ENCODE measurements at places on chromosomes 5 and 9.

DNA sequence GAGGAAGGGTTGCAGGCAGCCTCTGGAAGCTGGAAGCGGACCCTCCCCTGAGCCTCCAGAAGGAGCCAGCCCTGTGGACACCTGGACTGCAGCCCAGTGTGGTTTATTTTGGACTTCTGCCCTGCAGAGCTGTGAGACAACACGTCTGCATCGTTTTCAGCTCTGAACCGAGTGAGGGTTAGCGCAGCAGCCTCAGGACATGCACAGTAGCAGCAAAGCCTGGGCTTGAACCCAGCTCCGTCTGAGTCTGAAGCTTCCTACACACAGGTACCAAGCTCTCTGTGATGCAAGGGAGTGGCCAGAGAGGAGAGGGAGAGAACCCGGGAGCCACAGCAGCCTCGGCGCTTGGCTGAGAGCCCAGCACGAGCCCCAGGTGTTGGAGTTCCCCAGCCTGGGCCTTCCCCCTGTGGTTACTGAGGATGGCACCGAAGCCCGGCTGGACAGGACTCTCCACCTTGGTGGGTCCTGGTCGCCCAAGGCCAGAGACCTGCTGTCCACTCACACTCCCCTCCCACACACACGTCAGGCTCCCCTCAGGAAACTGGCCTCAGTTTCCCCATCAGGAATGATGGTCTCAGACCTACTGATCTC, 128.2 kb downstream of the OLFM1 start:
- no peak for DNase-seq

DNA sequence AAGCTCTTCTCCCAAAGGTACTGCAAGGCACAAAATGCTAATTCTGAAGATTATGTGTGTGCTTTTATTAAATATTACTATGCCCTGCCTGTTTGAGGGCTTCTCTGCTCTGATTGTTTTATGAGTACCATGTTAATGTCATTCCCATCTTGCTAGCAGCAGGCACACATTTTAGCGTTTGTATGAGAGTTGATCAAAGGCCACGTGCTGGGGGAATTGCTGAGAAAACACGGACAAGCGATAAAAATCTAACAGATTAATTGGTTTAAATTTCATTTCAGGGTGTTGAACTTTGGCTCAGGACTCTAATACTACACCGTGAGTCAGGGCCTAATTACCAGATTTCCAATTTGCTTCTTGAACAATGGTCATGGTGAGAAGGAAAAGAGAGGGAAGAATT, 298.4 kb downstream of the EBF1 start:
- DNase-seq: no peak

- no peak for DNase-seq
These were observed 296.1 kb downstream of the NDUFS4 start for GRCh38 chr5:53856506-53856905.

- no peak for DNase-seq
These were observed 11.2 kb upstream of the CFAP95 start for GRCh38 chr9:69809304-69809863.

- DNase-seq: no peak
These were observed 50.9 kb upstream of the MACIR start for GRCh38 chr5:103207653-103208052.

GRCh38 chr5:177980743-177981151, 15.3 kb downstream of the PROP1 start:
- no peak for DNase-seq

GRCh38 chr5:91111473-91112238, 271.5 kb downstream of the ARRDC3 start:
- no peak for DNase-seq

DNA sequence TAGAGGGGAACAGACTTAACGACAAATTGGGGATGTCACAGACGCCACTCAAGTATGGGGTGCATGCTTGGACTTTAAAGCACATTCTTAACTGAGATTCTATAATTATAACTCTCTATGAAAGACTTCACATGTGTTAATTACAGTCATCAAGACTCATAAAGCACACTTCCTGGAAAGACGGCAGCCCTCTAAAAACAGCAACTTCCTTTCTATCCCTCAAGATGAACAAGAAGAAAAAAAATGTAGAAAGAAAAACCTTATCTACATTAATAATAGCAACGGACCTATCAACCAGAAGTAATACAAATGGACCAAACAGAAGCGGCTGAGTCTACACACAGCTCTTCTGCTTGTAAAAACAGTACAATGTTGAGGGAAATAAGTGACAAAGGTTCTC, 21.2 kb downstream of the GNAQ start:
- DNase-seq: no peak

GRCh38 chr9:116087246-116087645, 66.3 kb upstream of the PAPPA start:
- no peak for DNase-seq

DNA sequence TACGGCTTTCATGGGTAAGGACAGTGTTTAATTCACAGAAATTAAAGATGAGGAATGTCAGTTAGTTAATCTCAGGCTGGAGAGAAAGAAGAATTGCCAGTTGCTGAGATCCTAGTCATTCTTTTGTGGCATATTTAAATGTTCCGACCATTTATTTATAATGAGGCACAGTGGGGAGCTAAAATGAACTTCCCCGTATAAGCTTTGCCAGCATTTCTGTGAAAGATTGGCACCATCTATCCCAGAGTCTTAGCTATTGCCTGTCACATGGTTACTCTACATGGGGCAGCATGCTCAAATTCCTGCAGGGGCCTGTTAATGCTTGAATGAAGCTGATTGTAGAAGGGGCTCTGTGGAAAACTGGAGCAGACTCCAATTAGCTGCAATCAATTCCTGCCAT, 314.1 kb downstream of the PRELID2 start:
- DNase-seq: no peak

DNA sequence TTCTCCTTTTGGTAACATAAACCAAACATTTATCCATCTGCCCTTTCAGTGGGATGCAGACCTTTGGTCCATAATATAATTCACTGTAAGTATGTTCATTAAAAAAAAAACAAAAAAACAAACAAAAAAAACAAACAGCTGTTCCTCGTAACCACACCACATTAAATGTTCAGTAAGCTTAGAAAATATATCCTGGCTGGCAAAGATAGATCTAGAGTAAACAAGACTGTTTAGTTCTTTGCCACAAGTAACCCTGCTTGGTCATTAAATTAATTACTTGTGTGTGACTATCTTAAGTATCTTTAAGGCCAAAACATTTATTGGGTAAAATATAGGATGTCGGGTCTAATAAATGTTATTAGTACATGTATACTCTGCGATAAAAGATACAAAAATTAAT, 1717.1 kb downstream of the EFNA5 start:
- no peak for DNase-seq

DNA sequence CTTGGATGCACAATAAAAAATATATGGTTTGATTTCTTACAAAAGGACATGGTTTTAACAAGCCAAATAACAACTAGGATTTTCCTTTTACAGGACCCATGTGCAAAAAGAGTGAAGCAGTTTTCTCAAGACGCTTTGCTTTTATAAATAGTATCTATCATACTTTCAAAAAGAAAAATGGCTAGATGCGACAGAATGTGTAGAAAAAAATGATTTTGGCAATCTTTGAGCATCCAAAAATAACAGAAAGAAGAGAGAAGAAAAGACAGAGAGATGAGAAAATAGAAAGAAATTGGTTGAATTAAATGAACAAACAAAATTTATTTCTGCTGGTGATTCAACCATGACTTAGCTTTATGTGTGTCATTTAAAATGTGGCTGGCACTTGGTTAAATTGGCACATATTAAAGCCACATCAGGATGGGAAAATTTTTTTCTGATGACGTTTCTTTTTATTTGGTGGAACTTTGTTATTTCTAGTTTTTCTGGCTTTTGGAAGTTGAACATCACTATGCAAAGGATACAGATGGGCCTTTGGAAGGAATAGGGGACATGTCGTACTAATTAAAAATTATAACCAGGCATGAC, 35.6 kb upstream of the NREP start:
- no peak for DNase-seq

DNA sequence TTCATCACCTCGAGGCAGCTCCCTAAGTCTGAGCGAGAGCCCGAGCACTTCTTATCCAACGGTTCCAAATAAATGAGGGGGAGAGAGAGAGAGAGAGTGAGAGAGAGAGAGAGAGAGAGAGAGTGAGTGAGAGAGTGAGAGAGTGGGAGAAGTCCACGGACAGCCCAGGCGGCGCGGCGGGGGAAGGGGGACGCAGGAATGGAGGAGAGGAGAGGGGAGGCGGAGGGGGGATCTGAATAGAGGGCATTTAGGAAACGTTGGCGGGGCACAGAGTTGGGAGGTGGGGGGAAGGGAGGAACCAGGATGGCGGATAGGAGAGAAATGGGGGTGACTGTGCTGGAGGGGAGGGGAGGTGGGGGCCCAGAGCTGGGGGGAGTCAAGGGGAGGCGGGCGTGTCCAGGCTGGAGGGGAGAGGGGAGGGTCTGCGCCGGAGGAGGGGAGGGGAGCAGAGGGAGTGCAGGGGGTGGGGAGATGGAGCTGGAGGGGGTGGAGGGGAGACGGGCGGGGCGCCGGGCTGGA, 398 bp upstream of the BASP1 start:
- DNase-seq: no peak

DNA sequence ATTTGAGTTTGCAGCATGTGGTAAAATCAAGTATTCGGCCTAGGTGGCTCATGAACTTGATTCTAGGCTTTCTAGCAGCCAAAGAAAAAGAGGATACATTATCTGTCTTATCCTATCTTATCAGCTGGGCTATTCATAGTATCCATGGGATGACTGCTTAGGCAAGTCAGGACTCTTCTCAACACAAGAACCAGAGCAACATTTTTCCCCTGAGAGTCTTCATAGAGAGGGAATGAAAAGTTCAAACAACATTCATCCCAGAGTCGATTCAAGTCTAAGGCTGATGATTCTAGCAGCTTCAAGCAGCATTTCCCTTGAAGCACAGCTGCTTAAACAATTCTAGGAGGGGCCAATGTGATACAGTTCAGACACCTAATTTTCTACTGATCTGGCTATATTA, 3.0 kb downstream of the S100Z start:
- DNase-seq: no peak

DNA sequence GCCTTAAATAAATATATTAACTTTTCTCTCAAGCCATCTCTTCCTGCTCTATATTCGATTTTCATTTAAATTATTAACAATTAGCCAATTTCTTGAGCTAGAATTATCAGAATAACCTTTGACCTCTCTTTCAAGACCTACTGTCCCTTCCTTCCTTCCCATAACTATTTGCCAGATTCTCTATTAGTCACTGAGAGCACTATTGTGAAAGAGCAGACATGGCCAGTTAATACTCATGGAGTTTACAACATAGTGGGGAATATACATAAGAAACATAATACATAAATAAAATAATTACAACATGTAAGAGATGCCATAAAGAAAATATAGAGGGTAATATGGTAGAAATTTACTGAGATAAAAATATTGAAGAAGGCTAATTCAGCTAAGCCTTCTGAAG, 72.1 kb upstream of the CHD1 start:
- DNase-seq: no peak

DNA sequence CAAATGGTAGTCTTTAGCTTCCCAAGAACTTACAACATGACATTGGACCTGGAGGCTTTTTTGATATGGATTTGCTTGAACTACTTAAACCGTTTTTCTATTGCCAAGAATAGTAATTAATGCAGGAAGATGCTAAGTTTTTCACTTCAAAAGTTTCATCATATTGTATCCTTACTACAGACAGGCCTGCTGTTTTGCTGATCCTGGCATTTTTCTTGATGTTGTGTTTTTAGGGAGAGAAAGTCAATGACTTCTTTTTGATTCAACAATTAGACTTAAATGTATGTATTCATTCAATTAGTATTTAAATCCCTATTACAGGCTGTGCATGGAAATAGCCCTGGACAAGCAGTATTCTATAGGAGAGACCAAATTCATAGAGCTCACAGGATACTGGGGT, 172.7 kb downstream of the TRPM3 start:
- no peak for DNase-seq

GRCh38 chr9:75183306-75183705, 95.0 kb downstream of the OSTF1 start:
- no peak for DNase-seq

- DNase-seq: no peak
These were observed 178.2 kb upstream of the GDNF start for GRCh38 chr5:38018016-38018415.

- no peak for DNase-seq
These were observed 76.4 kb downstream of the PLK2 start for GRCh38 chr5:58383448-58383847.

DNA sequence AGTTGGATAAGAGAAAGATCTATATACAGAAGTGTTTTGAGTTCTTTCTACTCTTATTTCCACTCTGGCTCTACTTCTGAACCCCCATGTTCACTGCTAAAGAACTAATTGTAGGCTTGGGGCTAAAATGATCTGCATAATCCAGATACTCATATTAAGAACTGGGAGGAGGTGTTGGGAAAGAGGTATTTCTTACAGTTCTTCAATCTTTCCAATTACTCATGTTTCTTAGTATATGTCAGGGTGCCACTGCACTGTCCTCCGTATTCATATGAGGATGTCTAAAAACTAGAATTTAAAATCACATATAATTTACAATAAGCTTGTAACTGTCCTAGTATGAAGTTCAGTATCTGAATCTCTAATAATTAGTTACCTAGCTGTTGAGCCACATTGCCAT, 12.7 kb downstream of the NIPBL start:
- no peak for DNase-seq

DNA sequence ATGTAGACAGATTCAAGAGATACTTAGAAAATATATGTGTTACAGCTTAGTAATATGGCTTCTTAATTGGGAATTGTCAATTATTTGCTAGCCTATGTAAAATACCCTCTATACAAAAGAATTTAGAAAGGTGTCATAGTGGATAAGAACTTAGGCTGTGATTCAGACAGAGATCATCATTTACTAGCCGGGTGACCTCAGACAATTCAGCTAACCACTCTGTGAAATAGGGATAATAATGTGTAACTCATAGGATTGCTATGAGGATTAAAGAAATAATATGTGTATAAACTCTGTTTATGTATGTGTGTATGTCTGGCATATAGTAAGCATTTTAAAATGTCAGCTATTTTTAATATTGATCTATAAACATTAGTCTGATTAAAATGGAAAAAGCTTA, 5.9 kb upstream of the LARS1 start:
- DNase-seq: no peak

DNA sequence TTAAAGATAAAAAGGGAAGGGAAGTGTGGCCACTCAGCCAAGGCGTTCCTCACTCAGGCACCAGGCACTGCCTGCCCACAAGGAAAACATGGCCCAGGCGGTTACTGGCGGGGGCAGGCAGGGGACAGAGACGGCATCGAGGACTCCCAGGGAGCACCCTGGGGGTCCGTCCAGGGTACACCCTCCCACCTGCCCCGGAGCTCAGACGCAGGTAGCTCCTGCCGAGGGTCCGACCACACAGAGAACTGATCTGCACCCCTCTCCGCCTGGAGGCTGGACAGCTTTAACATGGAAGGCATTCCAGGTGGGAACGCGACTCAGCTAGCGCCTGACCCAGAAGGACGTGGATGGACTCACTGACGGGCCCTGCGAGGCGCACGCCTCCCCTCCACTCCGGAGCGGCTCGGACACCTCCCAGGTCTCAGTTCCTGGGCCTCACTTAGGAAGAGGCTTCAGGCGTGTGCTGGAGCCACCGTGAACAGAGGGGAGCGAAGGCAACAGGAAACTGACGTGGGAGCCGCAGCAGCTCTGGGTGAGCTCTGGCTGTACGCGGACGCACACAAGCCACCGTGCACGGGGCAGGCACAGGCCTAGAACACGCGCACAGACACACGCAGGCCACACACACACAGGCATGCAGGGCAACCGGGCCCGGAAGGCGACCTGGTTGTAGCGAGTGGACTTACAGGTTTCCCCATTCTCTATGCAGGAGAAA, 47.5 kb downstream of the NKD2 start:
- no peak for DNase-seq

GRCh38 chr5:106368021-106368420, 1302.7 kb downstream of the EFNA5 start:
- no peak for DNase-seq
